ENCODE measurements at places on chromosomes 4 and X. TPM values are rescaled to one million over a fixed set of nuclear protein-coding genes. Genes with fewer than 3 reads are reported as not detected.
A peak's percentile ranks its signal among the peaks of the same experiment; 100 is the strongest.

GRCh38 chr4:119693126-119693525, 64.5 kb upstream of the PDE5A start:
- no peak for DNase-seq

- no peak for DNase-seq
These were observed 87.3 kb downstream of the CXCL13 start for GRCh38 chr4:77692847-77693432.

DNA sequence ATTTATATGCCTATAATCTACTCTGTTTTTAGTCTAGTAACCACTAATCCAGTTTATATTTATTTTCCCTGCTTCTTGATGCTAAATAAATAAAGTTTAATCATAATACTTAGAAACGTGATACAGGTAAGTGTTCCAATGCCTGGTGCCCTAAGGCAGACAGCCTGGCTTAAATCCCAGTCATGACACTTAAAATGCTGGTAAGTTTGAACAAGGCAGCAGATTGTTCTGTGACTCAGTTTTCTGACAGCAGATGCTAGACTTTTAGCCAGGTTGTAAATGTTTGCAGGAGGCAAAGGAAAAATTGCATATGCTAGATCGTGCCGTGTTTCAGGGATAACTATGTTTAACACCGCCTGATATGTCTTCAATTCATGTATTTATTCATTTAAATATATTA, 2661.6 kb downstream of the PCDH7 start:
- no peak for DNase-seq

DNA sequence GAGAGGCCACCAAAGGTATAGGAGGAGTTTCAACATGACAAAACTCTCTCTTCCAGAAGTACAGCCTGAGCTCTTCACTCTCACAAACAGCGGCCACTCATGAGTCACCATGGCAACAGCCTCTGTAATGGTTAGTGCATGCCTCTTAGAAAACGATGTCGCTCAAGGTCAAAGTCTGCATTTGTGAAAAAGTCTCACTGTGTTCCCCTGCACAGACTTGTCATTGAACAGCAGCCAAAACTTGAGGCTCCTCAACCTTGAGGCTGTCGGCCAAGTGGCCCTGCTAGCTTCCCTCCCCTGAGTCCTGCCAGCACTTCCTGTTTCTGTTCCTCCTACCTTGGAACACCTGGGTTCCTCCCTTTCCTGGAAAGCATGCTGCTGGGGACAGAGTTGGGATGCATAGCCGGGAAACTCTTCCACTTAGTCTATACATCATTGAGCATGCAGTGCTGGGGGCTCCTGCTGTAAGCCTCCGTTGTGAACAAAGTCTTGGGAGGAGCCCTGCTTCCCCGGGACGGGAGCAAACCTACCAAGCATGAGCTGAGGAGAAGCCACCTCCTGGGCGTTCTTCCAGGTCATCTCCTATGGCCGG, 66.6 kb downstream of the ING2 start:
- DNase-seq: no peak

DNA sequence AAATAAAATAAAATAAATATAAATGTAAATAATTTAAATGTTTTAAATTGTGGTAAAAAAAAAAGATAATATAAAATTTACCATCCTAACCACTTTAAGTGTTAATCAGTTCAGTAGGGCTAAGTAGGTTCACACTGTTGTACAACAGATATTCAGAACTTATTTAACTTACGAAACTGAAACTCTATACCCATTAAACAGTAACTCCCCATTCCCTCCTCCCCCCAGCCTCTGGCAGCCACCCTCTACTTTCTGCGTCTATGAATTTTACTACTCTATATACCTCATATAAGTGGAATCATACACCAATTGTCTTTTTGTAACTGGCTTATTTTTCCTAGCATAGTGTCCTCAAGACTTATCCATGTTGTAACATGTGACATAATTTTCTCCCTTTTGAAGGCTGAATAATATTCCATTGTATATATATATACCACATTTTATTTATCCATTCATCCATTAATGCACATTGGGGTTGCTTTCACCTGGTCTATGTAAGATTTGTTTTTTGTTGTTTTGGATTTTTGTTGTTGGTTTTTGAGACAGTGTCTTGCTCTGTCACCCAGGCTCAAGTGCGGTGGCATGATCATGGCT, 32.5 kb upstream of the ELF2 start:
- DNase-seq: no peak

- no peak for DNase-seq
These were observed 41.8 kb upstream of the VEGFC start for GRCh38 chr4:176834531-176834930.

- DNase-seq: peak; percentile 16
These were observed 3.3 kb downstream of the KLF3 start for GRCh38 chr4:38667085-38667893.

GRCh38 chrX:15497865-15498264, 2.7 kb upstream of the BMX start:
- DNase-seq: peak; percentile 54

DNA sequence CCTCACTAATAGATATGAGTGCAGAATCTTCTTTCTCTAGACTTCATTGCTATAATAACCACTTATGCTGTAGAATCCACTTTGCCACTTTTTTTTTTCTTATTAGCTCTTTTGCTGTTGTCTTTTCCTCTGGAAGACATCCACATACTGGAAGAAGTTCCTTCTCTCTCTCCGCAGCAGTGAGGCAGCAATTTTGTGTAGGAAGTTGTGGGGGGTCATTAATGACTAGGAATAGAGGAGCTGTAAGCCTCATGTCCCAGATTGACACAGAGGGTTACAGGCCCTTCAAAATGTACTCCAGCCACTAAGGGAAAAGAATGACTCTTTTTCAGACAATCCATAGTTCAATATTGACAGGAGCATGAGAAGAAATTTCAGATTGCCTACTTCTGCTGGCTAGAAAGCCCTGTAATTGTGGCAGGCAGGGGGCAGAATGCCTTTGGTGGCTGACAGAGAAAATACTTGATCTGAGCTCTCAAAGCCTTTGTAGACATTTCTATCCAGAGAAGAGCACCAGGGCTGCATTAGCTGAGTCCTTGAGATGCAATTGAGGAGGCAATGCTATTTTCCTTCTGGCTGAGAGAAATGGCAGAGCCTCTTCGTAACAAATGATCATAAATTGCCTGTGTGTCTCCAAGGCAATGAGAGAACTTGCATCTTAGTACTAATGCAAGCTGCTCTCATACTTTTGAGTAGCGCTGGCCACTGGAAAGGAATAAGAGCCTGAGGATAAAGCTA, 856.2 kb downstream of the STIM2 start:
- DNase-seq: no peak

DNA sequence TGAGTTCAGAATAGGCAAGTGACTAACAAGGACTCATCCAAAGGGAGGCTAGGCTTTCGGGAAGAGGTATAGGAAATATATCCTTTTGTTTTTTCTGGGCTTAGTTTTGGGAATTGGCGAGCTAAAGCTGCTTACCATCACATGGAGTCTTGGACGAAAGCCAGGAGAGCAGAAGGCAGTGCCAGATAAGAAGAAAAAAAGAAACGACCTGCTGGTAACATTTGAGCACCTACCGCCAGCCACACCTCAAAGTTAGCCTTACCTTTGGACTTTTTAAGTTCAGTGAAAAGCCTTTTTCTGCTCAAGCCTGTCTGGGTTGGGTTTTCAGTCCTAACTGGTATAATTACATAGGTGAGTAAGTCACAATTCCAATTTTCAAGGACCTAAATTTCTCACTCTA, 85.1 kb upstream of the LCORL start:
- DNase-seq: no peak

GRCh38 chr4:304969-305680, at the start of gene ZNF732:
Gene ZNF732 (minus strand): TSS chr4:305474. CDS start chr4:305310, 164 bp downstream.
- DNase-seq: no peak

DNA sequence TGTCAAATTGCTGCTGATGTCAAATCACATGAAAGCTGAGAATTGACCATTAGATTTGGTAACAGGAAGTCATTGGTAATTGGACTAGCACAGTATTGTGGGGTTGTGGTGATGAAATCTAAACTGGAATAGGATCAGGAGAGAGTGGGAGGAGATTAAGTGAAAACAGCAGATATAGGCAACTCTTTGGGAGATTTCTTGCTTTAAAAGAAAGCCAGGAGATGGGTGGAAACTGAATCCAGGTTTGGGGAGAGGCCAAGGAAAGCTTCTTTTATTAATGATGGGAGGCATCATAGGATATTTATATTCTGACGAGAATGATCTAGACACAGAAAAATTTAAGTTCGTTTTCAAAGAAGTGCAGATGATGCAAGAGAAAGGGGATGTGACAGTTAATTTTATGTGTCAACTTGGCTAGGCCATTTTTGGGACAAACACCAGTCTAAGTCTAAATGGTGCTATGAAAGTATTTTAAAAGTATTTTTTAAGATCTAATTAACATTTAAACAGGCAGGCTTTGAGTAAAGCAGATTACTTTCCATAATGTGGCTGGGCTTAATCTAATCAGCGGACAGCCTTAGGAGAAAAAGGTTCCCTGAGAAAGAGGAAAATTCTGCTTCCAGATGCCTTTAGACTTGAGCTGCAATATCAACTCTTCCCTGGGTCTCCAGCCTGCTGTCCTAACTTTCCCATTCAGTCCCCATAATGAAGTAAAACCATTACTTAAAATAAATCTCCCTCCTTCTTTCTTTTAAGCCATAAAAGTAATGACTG, 24.7 kb downstream of the SEC24D start:
- DNase-seq: no peak

- DNase-seq: no peak
These were observed 45.1 kb downstream of the ADGRL3 start for GRCh38 chr4:61245069-61245714.

GRCh38 chrX:151634937-151635336, 60.3 kb upstream of the PRRG3 start:
- no peak for DNase-seq

DNA sequence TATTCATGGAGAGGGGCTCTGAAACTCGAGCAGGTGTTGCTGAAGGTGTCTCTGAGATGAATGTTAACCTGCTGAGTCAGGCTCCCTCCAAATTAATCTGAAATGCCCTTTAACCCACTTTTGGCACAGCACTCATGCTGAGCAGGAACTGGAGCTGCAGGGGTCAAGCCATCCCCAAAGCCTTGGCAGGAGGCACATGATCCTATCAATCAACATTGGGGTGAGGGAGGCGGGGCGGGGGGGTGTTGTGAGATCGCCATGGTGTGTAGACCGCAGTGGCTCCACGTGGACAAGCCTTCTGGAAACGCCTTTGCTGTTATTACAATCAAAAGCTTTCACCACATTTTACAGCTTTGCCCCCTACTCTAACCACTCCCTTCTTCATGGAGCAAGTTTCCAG, 16.5 kb downstream of the ENPP6 start:
- no peak for DNase-seq

GRCh38 chr4:93764639-93765246, 63.8 kb upstream of the ATOH1 start:
- DNase-seq: peak; percentile 38

Gene SPON2
- 35.3 TPM for total RNA-seq

Gene HAUS3
- 21.1 TPM for total RNA-seq

Gene HTR2C
- total RNA-seq: not detected

Gene CFP
- 4.2 TPM for total RNA-seq

Gene CRLF2
- 0.80 TPM for total RNA-seq

Gene CCNA2
- total RNA-seq: 154 TPM

Gene BEND4
- 32.6 TPM for total RNA-seq

Gene DGAT2L6
- total RNA-seq: not detected

Gene LRRC66
- total RNA-seq: 0.25 TPM

Gene MAPK10
- 32.0 TPM for total RNA-seq

Gene KCTD8
- not detected for total RNA-seq

Gene GLRA2
- total RNA-seq: not detected

Gene ZCCHC18
- total RNA-seq: 4.5 TPM
